Suprapubic skin (tissue), 4 donors: ENCODE measurements at places on chromosomes 12 and 14. TPM values are rescaled to one million over a fixed set of nuclear protein-coding genes. Genes with fewer than 3 reads are reported as not detected.

Gene NGB
- not detected for total RNA-seq

Gene INHBE
- total RNA-seq: not detected

Gene RFLNA
- total RNA-seq: not detected

Gene AKAP5
- total RNA-seq: 0.08 TPM

Gene SIX4
- total RNA-seq: 0.60 TPM

Gene ACSM4
- total RNA-seq: not detected

Gene TSFM
- total RNA-seq: 35.4 TPM

Gene AP5M1
- total RNA-seq: 30.6 TPM

Gene PLEKHA5
- 32.3 TPM for total RNA-seq

Gene ACACB
- total RNA-seq: 19.2 TPM

Gene SOX5
- 19.6 TPM for total RNA-seq

Gene SMOC1
- total RNA-seq: 3.1 TPM

Gene SERPINA12
- 250 TPM for total RNA-seq

Gene WIF1
- total RNA-seq: 0.93 TPM

Gene ACVRL1
- total RNA-seq: 31.2 TPM

Gene ARF3
- 91.4 TPM for total RNA-seq

Gene SDR9C7
- 36.4 TPM for total RNA-seq

Gene COL2A1
- not detected for total RNA-seq

Gene GSG1
- not detected for total RNA-seq

Gene PIP4K2C
- 36.9 TPM for total RNA-seq

Gene FBLN5
- total RNA-seq: 31.9 TPM

Gene CALCOCO1
- 316 TPM for total RNA-seq

Gene NXPH4
- 26.0 TPM for total RNA-seq

Gene ZFHX2
- 0.24 TPM for total RNA-seq

Gene PLEKHD1
- 3.5 TPM for total RNA-seq

Gene TAS2R19
- total RNA-seq: 9.3 TPM

Gene TAS2R10
- total RNA-seq: 0.68 TPM

Gene HCAR1
- total RNA-seq: 0.10 TPM

Gene LYZ
- 3.9 TPM for total RNA-seq
